Suppressor macrophage treated with lipopolysaccharide for 1 hour (primary cell): ENCODE measurements at places on chromosomes 3 and 15.

GRCh38 chr3:170520996-170521395 is 64.9 kb downstream of the SLC7A14 start:
- no peak for DNase-seq

- no peak for DNase-seq
Measured at GRCh38 chr3:15653321-15653720, 51.8 kb downstream of the BTD start.

DNA sequence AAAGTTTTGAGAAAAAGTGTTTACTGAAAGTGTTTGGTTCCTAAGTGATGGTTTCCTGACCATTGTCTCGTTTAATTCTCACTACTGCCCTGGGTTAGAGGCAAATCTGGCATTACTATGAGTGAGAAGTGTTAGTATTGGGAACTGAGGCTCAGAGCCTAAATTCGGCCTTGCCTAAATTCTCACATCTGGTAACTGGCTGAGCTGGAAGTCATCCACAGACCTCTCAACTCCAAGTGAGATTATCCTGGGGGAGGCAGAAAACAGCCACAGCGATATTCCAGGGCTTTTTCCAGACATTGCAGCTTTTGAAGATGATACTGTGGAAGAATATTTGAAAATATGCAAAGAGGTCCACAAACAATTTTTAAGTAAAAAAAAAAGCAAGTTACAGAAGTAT is 85.1 kb upstream of the TRA2B start:
- no peak for DNase-seq

DNA sequence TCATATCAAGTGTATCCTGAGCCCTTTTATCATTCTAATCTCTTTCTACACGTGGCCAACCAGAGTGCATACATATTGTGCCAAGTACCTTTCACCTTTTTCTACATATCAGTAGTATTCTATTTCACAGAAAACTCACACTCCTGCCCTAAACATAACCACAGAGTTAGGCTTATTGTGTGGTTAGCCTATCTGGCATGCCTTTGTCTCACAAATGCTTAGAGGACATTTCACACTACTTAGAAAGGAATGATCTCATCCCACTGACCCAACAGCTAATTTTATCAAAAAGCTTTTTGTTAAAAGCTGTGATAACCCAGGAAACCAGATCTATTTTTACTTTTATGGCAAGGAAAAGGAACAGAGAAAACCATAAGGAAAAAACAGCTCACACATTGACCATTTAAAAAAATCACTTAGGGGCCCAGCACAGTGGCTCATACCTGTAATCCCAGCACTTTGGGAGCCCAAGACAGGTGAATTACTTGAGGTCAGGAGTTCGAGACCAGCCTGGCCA is 17.8 kb upstream of the MAP4 start:
- DNase-seq = no peak

DNA sequence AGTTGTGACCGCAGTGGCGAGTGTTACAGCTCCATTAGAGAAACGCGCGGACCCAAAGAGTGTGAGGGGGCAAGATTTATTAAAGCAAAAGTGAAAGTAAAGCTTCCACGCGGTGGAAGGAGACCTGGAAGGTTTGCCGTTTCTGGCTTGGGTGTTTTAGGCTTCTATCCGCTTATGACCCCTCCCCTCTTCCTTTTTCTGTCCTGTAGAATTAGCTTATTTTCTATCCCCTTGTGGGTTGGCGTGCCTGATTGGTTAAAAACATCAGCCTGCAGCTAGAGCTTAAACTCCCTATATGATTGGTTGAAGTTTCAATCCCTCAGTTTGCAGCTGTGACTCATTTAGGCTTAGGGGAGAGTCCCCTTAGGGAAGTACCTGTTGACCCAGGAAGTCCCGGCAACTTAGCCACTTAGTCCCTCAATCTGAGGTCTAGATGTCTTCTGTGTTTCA is 39.6 kb downstream of the C3orf38 start:
- peak; percentile 43 for DNase-seq

- peak; percentile 22 for DNase-seq
Measured at GRCh38 chr3:137110392-137110996, 152.7 kb downstream of the IL20RB start.
